ENCODE measurements at places on chromosomes 2 and 18. TPM values are rescaled to one million over a fixed set of nuclear protein-coding genes. Genes with fewer than 3 reads are reported as not detected.

GRCh38 chr2:62266433-62267038 lies 70.6 kb downstream of the B3GNT2 start:
- H3K27ac ChIP-seq: no peak overlapping the region
- H3K36me3 ChIP-seq: no peaks in the 10 kb centered on the region
- no peaks in the 10 kb centered on the region for H3K4me1 ChIP-seq
- no peak for DNase-seq
- no peaks in the 10 kb centered on the region for H3K27me3 ChIP-seq

DNA sequence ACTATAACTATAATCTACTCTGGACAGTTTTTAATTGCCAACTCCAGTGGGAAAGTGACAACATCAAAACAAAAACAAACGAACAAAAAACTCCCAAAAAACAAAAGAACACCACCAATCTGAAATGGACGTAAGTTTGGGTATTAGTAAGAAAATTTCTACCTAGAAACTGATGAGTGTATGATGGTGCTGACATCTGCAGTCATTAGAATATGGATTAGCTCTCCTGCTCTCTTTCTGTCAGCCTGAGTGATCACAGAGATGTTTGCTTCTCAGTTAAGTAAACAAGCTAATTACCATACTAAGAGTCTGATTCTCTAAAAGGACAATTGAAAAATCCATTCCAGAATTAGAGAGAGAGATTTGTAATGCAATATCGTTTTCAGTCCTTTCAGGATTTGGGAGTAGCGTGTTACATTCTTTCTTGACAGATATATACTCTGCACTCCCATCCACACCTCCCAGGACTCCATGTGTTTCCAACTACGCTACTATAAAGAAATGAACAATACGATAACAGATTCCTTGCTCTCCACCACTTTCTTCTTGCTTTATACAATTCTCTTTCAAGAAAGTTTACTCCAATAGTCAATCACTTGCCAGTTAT lies 1347.4 kb upstream of the PIK3C3 start:
- DNase-seq: no peak
- H3K36me3 ChIP-seq: no peaks in the 10 kb centered on the region
- H3K27me3 ChIP-seq: no peaks in the 10 kb centered on the region
- no peak overlapping the region for H3K4me3 ChIP-seq
- no peaks in the 10 kb centered on the region for H3K4me1 ChIP-seq

DNA sequence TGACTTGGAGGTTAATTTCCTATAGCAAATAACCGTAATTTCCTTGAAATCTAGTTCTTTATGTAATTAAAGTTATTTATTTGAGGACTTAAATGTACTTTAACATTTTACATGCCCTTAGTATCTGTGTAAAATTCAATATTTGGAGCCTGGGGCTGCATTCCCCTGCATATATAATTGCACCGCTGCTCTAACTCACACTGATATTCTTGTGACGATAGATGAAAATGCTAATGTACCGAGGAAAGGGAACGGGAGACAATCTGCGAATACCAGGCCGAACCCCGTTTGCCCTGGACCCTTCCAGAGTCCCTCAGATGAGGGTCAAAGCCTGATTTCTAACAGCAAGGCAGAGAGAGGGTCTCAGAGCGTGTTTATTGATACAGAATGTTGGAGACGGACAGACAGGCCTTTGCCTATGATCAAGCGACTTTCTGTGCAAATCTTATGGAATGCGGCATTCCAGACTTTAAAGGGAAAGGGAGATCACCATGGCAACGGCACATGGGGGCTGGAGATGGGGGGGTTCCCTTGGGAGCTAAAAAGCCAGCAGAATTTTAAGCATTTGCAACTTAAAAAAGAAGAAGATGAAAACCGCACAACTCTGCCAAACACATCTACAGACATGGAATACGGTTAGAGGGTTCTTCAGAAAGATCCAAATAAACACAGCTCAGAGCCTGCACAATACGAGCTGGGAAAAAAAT lies 57.6 kb upstream of the TWIST2 start:
- H3K4me1 ChIP-seq: no peaks in the 10 kb centered on the region
- H3K4me3 ChIP-seq: no peak overlapping the region
- H3K27ac ChIP-seq: no peak overlapping the region
- H3K36me3 ChIP-seq: no peaks in the 10 kb centered on the region
- peaks cover 13% of the 10 kb centered on the region for H3K27me3 ChIP-seq

DNA sequence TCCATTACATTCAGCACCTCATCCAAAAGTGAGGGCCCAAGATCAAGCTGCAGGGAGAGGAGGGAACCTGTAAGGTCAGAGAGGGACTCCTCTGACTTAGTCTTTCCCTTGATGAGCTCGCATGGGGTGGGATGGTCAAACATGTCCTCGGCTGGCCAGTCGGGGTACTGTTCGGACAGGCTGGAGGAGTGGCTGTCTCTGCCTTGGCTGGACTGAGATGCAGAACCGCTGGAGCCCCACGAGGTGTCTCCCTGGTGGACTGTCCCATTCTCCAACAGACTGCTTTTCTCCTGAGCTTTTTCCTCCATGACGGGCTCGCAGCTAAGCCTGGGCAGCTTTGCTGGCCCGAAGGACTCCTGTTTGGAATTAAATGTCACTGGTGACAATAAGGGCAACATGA lies 25.6 kb downstream of the CDC42EP3 start:
- no peak overlapping the region for H3K27ac ChIP-seq
- H3K4me1 ChIP-seq: peaks cover 87% of the 10 kb centered on the region
- no peaks in the 10 kb centered on the region for H3K27me3 ChIP-seq
- peaks cover 50% of the 10 kb centered on the region for H3K36me3 ChIP-seq
- H3K4me3 ChIP-seq: no peak overlapping the region

Gene SERPINB5
- not detected for total RNA-seq

Gene POMC
- 2.1 TPM for total RNA-seq

- no peak overlapping the region for H3K27ac ChIP-seq
- no peak overlapping the region for H3K4me3 ChIP-seq
- no peaks in the 10 kb centered on the region for H3K27me3 ChIP-seq
- H3K36me3 ChIP-seq: no peaks in the 10 kb centered on the region
These were observed 10.9 kb upstream of the ERBB4 start for GRCh38 chr2:212549463-212549862.

Gene POTEF
- not detected for total RNA-seq

Gene SULT1C4
- total RNA-seq: 0.52 TPM

DNA sequence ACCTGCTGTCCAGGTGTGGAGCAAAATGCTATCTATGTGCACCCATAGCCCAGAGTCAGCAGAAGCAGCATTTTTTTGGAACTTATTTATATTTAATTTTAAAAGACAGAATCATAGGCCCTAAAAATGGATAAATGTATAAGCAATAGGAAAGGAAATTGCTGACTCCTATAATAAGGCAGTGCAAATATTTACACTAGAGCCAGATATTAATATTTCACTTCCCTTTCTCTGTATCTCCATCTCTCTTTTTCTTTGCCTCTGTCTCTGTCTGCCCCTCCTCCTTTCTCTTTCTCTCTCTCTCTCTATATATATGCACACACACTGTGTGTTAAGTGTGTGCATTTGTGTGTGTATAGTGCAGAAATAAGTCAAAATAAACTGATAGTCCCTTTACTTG lies 375.6 kb downstream of the SOX11 start:
- no peaks in the 10 kb centered on the region for H3K27me3 ChIP-seq
- H3K4me3 ChIP-seq: no peak overlapping the region
- DNase-seq: no peak

- H3K27ac ChIP-seq: no peak overlapping the region
- no peak for DNase-seq
- H3K36me3 ChIP-seq: no peaks in the 10 kb centered on the region
- no peak overlapping the region for H3K4me3 ChIP-seq
- H3K4me1 ChIP-seq: no peaks in the 10 kb centered on the region
These were observed 156.5 kb downstream of the CDH7 start for GRCh38 chr18:65907281-65907680.

GRCh38 chr2:236562434-236562833 lies 7.2 kb upstream of the ACKR3 start:
- DNase-seq: no peak
- H3K4me3 ChIP-seq: no peak overlapping the region
- no peak overlapping the region for H3K27ac ChIP-seq
- no peaks in the 10 kb centered on the region for H3K4me1 ChIP-seq

- no peaks in the 10 kb centered on the region for H3K27me3 ChIP-seq
- no peaks in the 10 kb centered on the region for H3K36me3 ChIP-seq
- no peak overlapping the region for H3K27ac ChIP-seq
- no peak overlapping the region for H3K4me3 ChIP-seq
- no peak for DNase-seq
These were observed 145.6 kb downstream of the PDE1A start for GRCh38 chr2:182281276-182281675.

DNA sequence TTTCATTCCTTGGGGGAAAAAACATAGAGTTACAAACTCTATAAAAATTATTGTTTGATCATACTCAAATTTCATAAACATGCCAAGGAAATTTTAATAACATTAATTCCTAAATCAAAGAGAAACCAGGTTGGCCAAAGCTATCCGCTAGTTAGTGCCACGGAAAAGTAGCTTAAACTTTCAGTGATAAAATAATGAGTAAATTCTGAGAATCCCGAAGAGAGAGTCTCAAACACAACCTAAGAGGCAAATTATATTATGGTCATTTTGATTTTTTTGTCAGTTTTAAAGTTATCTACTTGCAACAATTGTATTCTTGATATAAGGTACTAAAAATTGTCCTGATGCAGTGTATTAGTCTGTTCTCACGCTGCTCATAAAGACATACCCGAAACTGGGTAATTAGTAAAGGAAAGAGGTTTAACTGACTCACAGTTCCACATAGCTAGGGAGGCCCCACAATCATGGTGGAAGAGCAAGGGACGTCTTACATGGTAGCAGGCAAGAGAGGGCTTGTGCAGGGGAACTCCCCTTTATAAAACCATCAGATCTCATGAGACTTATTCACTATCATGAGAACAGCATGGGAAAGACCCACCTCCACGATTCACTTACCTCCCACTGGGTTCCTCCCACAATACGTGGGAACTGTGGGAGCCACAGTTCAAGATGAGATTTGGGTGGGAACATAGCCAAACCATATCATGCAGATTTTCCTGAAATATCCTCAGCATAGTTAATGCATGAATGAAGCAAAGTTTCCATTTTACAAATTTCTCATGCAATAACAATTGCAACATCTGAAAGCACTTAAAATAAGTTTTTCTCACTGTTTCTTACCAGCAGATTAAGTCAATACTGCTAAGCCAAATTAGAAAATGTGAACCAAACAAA lies 205.9 kb upstream of the STK17B start:
- no peak for DNase-seq
- H3K27ac ChIP-seq: no peak overlapping the region
- no peaks in the 10 kb centered on the region for H3K4me1 ChIP-seq
- no peaks in the 10 kb centered on the region for H3K27me3 ChIP-seq
- H3K36me3 ChIP-seq: no peaks in the 10 kb centered on the region

DNA sequence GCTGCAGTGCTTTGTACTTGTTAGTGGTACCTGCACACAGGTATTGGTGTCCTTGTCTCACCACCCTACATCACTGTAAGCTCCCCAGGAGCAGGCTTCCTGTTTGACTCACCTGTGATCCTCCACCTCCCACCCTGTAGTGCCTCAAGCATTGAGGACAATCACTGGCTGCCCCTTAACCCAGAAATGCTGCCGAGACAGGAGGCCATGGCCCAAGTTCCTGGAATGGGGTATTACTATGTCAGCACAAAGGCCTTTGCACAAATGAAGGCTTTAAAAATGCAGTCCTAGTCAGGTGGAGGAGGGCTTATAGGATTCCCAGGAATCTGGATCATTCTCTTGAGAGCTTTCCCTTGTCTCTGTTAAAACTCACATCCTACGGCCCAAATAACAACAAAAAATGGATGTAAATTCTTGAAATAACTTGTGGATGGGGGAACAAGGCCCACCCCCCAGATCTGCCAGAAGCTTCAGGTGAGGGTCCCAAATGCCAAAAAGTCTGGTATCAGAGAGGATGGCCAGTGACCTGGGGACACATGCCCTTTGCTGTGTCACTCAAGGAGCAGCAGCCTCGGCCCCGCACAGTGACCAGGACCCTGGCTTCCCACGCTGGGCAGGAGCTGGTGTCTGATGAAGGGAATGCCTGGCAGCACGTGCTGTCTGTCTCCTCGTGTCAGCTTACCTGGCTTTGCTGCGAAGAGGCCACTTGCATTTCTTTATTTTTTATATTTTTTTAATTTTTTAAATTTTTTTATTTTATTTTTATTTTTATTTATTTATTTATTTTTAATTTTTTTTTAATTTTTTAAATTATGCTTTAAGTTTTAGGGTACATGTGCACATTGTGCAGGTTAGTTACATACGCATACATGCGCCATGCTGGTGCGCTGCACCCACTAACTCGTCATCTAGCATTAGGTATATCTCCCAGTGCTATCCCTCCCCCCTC lies 3.7 kb upstream of the IL37 start:
- H3K27me3 ChIP-seq: no peaks in the 10 kb centered on the region
- H3K4me1 ChIP-seq: no peaks in the 10 kb centered on the region
- no peak overlapping the region for H3K27ac ChIP-seq
- DNase-seq: no peak

DNA sequence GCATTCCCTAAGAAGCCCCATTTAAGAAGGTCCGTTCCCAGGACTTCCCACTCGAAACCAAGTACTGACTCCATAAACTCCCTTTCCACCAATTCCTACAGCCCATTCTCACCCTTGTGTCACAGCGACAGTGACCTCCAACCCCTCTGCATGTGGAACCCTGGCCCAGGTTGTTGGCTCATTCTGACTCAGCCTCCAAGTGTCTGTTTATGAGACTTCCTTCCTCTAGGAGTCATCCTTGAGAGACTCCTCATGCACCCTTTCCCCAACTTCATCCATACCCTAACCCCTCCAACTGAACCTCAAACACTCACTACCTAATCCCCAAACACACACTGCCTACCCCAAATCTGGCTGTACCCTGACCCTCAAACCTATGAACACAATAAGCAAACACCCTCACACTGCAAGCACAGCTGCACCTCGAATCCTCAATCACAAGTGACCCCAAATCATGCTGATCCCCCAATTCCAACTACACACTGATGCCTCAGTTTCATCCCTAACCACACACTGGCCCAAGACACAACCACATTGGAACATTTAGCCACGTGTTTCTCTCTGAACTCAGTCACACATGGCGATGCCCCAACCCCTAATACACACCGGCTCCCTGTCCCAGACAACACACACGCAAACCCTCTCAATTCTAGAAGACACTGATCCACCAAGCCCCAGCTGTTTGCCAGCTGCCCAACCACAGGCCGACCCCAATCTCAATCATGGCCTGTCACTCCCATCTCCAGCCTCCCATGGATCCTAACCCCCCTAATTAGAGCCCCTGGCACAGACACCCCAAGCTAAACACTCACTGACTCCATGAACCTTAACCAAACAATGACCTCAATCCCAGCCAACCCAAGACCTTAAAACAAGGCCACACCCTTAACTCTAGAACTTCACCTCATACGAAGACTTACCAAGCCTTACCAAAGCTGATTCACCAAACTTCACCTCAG lies 219.6 kb downstream of the CYP26B1 start:
- peaks cover 9% of the 10 kb centered on the region for H3K4me1 ChIP-seq
- no peak for DNase-seq
- H3K36me3 ChIP-seq: no peaks in the 10 kb centered on the region
- H3K27ac ChIP-seq: no peak overlapping the region
